ENCODE measurements at places on chromosomes 12 and 14. TPM values are rescaled to one million over a fixed set of nuclear protein-coding genes. Genes with fewer than 3 reads are reported as not detected.
A peak's percentile ranks its signal among the peaks of the same experiment; 100 is the strongest.

GRCh38 chr14:103626146-103626850, 2.7 kb upstream of the KLC1 start:
- DNase-seq: no peak

- no peak for DNase-seq
Observed at GRCh38 chr14:51600658-51601057, 51.1 kb upstream of the FRMD6 start.

DNA sequence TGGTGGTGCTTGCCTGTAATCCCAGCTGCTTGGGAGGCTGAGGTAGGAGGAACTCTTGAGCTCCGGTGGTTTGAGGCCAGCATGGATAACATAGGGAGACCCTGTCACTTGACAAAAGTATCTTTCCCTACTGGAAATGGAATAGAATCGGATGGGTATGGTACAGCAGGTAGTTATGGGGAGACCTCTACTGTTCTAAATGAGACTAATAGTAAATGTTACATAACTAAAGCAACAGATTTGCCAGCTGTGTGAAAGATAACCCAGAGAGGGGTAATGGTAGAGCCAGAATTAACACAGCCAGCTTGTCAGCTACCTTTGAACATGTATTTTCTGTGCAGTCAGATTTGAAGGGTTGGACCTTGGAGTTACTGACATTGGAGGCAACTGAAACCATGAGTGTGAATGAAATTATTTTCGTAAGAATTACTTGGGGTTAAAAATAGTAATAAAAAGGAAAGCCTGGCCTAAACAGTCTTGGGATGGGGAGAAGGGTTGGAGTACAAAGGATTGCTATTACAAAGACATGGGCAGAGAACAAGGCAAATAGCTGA, 21.7 kb upstream of the NUP107 start:
- no peak for DNase-seq

- no peak for DNase-seq
Observed at GRCh38 chr14:54023027-54023426, 66.4 kb upstream of the BMP4 start.

- no peak for DNase-seq
Observed at GRCh38 chr12:102888511-102888910, 28.5 kb downstream of the PAH start.

- DNase-seq: no peak
Observed at GRCh38 chr14:71202881-71203280, 295.6 kb downstream of the PCNX1 start.

DNA sequence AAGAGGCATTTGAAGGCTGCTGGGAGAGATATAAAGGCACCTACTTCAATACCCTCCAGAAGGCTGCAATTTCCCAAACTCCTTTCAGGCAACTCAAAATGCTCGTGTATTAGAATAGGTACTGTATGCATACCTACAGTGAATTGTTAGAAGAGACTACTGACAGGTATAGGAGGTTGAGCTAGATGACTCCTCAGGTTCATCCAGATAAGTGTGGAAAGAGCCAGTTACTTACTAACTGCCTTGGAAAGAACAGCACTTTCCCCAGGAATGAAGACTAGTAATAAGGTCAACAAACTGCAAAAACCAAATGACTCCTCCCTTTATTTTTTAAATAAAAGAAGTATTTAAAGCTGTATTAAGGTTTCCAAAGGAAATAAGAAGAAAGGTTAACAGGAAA, 429.0 kb downstream of the MDGA2 start:
- no peak for DNase-seq

GRCh38 chr12:54044425-54045103, 9.1 kb upstream of the HOXC4 start:
- DNase-seq: no peak

- DNase-seq: no peak
Observed at GRCh38 chr14:105108516-105108864, 43.3 kb upstream of the GPR132 start.

GRCh38 chr14:49483268-49483667, 102.9 kb downstream of the RPS29 start:
- DNase-seq: no peak

GRCh38 chr12:91178781-91179180, 3.8 kb downstream of the DCN start:
- DNase-seq: no peak

DNA sequence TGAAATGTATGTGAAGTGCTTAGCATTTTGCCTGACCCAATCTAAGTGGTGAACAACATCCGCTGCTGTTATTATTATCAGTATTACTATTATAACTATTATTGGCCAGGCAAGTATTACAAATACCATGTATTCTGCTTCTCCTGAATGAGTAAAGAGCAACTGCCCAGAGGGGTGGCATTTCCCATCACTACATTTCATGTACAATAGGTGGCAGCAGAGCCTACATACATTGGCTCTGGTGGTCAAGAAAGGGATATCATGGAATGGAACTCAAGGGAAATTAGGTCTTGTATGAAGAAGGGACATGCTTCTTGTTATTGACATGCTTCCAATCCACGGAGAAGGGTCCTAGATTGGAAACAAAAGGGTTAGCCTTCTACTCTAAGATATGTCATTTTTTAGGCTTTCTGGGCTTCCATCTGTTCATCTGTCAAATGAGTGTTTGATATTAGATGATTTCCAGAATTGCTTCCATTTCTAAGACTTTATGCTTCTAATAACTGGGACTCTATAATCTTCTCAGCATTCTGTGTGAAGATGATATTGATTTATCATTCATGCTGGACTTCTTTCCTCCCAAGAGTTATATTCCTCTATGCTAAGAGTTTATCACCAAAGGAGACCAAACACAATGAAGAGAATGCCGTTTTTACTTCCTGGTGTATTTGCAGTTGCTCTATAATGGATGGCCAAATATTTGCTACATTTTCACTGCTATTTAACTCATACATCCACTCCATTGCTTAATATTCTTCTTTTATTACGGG, 239.1 kb downstream of the SSPN start:
- DNase-seq: peak; percentile 61

GRCh38 chr12:49632401-49632800, 9.0 kb downstream of the PRPF40B start:
- DNase-seq: no peak

- DNase-seq: no peak
Observed at GRCh38 chr12:6033546-6033945, 88.5 kb upstream of the ANO2 start.

GRCh38 chr14:35807131-35807961, 1.7 kb downstream of the RALGAPA1 start:
- DNase-seq: no peak

DNA sequence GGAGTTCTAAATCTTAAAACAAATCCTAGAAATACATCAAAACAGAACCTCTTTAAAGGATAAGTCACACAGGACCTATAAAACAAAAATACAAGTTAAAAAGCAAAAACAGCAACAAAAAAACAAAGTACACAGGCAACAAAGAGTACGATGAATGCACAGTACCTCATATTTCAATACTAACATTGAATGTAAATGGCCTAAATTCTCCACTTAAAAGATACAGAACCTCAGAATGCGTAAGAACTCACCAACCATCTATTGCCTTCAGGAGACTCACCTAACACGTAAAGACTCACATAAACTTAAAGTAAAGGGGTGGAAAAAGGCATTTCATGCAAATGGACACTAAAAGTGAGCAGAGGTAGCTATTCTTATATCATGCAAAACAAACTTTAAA, 172.2 kb upstream of the AMIGO2 start:
- no peak for DNase-seq

GRCh38 chr12:114671443-114672411, 12.2 kb downstream of the TBX3 start:
- no peak for DNase-seq

DNA sequence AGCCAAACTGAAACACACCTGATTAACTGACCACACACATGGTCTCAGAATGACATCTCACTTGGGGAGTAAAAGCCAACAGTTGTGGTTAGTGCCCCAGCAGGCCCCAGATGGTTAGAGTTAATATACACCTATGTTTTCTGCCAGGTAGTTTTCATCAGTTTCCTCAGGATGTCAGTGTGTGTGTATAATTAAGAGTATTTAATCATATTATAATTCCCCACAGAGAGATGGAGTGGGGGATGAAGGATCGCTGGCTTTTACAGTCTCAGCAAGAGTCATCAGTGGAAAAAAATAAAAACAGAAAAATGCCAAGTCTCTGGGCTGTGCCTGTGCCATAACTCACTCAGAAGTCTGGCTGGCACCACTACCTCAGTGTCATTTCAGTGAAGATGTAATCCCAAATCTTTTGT, 412.5 kb downstream of the ZFP36L1 start:
- no peak for DNase-seq

DNA sequence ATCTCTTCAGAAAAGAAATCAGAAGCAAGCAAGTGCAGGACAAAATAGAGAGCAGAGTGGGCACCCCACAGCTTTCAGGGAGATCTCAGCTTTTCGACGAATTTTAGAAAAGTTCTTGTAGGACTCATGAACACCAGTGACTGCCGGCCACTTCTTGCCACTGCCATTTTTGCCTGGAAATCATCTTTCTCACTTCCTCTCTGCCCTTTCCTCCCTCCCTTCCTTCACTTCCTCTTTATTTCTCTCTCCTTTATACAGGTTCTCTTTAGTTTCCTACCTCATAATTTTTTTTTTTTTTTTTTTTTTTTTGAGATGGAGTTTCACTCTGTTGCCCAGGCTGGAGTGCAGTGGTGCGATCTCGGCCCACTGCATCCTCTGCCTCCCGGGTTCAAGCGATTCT, 185.6 kb downstream of the APAF1 start:
- no peak for DNase-seq

DNA sequence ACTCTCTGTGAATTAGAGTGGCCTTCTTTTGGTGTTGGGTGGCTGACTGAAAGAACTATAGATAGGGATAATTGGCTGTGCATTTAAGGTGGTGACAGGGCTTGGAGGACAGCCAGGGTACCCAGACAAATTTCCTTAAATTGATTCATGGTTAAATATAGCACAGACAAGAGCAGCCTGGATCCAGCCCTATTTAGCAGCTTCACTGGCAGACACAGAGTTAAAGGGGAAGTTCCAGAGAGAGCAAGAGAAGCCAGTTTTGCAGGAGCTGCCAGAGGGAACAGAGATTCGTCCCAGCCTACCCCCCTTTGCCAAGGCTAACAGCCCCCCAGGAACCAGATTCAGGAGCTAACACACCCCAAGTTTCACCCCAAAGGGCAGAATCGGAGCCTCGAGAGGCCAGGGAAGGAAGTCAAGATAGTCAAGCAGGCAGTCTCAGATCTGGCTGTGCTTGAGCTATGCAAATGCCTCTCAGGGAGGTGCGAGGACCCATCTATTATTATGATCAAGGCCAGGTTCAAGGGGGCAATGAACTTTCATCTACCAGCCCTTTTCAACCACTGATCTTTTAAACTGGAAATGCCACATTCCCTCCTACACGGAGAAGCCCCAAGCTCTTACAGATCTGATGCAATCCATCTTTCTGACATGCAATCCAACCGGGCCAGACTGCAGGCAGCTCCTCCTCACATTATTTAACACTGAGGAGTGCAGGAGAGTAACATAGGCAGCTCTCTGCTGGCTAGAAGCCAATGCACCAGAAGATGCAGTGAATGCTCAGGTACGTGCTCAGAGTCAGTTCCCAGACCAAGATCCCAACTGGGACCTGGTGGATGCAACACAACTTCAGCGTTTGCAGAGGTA, 58.2 kb downstream of the DHRS2 start:
- DNase-seq: no peak

GRCh38 chr14:60651086-60651795, 2.0 kb upstream of the SIX1 start:
- DNase-seq: no peak

DNA sequence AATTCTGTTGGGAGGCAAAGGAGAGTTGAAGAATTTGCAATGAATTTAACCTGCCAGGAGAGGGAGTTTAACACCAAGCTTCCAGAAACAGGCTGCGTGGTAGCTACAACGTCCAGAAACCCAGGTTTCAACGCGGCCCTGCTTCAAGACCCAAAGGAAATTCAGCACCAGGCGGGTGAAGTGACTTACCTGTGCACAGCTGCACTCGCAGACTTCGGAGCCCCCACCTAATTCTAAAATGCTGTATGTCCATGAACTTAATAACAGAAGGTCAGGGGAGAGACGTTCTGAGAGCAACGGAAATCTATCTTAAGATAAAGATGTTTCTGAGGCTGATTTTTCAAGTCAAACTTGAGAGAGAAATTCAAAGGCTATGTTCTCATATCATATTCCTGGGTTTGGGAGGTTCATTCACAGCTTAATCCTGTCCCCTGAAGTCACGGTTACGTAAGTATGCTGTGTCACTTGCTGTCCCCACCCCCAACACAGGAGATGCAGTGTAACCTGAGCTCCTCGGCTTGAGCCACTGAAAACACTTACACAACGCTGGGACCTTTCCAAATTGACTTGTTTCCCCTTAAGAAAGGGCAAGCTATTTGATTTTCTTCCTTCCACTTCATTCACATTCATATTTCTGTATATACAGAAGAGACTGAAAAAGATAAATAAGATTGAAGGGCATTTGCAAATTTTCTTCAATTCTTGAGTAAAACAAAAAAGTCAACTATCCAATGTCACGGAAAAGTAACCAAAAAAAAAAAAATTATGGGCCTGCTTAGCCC, 22.7 kb downstream of the CLIP1 start:
- DNase-seq: peak; percentile 85

The KRT83 gene
- not detected for total RNA-seq

The SCN8A gene
- 3.0 TPM for total RNA-seq

The TMTC1 gene
- total RNA-seq: 6.7 TPM

The ZFYVE1 gene
- 3.8 TPM for total RNA-seq

The PRKD1 gene
- 3.3 TPM for total RNA-seq

The NRIP2 gene
- not detected for total RNA-seq

The SERPINA9 gene
- not detected for total RNA-seq

The LTBP2 gene
- 7.6 TPM for total RNA-seq

The RND1 gene
- 4.7 TPM for total RNA-seq

The TAS2R46 gene
- not detected for total RNA-seq

The CYP27B1 gene
- 2.6 TPM for total RNA-seq
